Activated T-cell treated with anti-CD3 and anti-CD28 coated beads, Interleukin-2, amount 50 U/mL, for 1 hour (primary cell): ENCODE measurements at places on chromosomes 4 and X.

DNA sequence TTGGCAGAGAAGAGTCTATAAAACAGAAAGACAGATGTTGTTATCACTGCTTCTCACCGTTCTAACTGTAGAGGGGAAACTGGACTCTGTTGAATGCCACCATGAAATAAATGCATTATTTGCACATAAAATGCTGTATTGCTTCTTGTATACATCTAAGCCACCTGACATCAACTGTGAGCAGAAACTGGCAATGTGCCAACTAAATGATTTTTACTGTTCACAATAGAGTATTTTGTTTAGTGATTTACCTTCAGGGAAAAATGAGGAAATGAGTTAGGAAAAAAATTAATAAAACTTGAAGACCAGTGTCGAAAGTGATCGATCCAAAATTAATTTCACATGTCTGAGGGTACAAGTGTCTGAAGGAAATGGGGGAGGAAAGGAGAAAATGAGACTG is 65.9 kb upstream of the TNIP3 start:
- DNase-seq = no peak

- no peak for DNase-seq
These were observed 228.7 kb downstream of the OPHN1 start for GRCh38 chrX:68204521-68205038.

- no peak for DNase-seq
These were observed 8.2 kb downstream of the MTHFD2L start for GRCh38 chr4:74166135-74166534.

DNA sequence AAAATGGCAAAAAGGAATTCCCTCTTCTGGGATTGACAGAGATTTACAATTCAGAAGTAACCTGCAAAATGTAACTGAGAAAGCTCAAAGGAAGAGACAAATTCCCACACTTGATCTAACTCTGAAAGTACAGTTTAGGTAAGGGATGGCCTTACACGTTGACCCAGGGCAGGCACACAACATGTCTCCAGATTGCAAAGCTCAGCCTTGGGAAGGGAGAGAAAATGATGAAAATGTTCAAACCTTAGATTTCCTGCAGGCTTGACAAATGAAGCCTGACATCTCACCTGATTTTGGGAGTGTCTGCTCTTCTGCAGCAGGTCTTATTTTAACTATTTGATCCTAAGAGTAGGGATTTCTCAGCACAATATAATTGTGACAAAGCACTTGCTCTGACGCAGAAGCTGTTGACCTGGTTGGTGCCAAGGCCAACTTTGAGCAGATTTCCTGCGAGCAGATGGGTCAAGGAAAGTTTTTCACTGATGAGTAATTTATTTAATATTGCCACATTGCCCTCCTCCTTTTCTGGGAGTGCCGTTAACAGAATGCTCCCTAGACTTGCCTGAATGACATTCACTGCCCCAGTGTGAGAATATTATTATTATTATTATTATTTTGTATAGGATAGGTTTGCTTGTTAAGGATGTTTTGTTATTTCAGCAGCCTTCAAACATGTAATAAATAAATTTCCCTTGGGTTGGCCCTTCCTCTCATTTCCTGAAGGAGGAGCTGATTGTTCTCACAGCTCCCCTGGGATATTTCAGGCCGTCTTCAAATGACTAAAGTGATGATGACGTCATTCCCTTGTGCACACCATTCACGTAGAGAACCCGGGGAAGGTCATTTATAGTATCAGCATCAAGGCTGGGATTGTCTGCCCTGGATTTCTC is 157.1 kb downstream of the VEGFC start:
- no peak for DNase-seq

DNA sequence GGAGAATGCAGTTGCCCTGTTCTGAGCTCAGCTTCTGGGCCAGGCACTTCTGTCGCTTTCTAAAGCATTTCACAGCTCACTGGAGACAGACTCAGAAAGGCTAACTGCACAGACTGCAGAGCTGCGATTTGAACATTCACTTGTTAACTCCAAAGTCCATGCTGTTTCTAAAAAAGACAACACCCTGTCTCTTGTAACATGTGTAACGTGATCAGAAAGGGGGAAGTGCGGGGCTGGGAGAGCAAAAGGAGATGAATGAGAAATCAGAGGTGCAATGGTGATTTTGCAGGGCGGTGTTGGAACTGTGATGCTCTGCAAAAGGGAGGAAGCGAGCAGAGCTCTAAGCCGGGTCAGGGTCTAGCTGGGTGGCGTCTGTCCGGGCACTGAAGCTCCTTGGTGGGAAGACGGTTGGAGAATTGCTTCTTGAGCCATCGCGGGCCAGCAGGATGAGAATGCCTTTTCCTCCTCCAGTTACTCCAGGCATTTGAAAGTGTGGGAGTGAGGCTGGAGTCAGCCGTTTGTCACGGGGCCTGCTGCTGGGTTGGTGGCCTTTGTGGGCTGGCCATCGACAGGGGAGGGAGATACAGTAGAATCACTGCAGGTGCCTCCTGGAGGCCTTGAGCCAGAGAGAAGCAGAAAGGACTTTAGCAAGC is 20.3 kb downstream of the TBC1D14 start:
- DNase-seq = no peak

GRCh38 chr4:27182211-27182610 is 321.6 kb downstream of the STIM2 start:
- no peak for DNase-seq

DNA sequence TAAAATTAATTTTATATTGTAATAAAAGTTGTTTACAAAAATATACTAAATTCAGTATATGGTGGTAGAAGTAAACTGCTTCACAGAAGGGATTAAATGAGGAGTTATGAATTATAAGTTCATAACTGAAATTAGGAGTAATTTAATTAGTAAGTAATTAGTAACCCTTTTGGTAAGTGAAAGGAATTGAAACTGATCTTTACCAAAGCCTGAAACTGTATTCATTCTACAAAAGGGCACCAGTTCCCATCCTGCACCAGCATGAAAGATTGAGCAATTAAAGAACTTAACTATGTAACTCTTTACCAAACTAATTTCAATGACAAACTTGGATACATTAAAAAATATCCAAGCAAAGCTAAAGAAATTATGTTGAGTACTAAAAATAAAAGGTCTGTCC is 8.2 kb downstream of the MED14 start:
- DNase-seq = no peak

GRCh38 chr4:53780736-53781400 is 189.6 kb upstream of the LNX1 start:
- no peak for DNase-seq

DNA sequence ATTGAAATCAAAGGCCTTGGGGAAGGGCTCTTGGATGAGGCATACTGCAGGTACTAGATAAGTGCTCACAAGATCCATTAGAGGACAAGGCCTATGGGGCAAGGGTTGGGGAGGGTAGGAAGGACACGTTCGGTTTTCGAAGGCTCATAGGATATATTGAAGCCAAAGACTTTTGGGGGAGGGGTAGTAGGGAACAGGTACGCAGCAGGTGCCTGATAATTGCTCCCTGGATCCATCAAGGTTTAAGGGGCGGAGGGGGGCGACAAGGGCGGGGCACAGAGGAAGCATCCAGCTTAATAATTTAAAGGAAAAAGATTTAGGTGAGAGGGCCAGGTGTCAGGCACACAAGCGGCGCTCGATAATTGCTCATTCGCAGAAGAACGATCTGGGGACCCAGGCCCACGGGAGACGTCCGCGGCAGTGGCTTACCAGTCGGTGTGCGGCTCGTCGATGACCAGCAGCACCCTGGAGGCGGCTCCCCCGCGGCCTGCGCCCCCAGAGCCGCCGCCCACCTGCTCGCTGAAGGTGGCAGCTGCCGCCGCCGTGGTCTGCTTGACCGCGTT is 653 bp downstream of the SYN1 start:
- no peak for DNase-seq

GRCh38 chr4:57424232-57424897 is 314.2 kb upstream of the IGFBP7 start:
- no peak for DNase-seq

DNA sequence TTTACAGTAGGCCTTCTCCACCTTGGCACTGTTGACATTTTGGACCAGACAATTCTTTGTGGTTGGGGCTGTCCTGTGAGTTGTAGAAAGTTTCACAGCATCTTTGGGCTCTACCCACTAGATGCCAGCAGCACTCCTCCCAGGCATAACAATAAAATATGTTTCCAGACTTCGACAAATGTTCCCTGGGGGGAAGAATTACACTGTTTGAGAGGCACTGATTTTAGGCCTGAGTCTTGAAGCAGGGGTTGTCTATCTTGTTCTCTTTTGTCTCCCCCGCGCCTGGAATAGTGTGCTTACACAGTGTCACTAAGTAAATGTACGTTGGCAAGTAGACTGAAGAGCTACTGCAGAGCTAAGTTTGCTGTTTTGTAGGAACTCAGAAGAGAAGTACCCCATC is 254.4 kb upstream of the BOD1L1 start:
- DNase-seq = no peak
